ENCODE measurements at places on chromosomes 12 and 14.

DNA sequence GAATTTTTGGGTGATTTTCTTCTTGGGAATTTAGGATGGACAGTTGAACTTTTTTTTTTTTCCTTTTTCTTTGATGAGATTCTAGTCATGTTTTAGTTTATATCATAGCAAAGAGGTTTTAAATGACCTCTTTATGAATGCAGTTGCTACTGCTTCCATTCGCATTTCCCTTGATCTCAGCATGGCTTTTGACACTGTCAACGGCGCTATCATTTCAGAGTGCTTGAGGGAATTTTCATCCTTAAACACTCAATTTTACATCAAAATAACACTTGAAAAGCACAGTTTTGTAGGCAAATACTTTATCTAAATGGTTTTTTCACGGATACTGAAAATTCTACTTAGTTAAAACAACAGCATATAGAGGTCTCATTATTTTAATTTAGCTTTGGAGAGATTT, 195.5 kb downstream of the NPAS3 start:
- no peak for DNase-seq

- DNase-seq: no peak
Observed at GRCh38 chr12:21369141-21369980, 3.3 kb upstream of the IAPP start.

DNA sequence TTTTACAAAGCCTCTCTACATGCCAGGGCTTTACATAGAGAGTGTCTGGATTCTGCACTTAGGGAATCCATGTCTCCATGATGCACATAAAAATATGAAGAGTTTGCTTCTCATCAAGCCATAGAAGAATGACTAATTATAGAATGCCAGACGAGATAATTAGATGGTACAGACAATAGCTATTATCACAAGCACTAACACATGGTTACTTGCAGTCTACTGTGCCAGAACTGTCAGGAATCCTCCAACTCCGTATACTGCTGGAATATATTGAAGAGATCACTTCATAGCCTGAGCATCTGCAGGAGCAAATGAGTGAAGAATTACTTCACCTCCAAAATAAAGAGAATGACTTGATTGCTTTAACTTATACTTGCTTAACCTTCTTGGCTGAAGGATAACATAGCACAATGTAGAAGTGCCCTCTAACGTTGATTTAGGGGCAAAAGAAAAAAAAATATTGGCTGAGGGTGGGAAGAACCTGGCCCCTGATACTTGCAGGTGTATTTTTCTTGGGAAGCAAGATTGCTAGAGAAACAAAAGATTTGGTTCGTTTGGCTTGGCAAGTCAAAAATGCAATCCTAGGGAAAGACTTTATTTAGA, 272.8 kb upstream of the FAR2 start:
- DNase-seq: peak; percentile 54

GRCh38 chr14:43894534-43894933, 612.5 kb downstream of the FSCB start:
- no peak for DNase-seq

GRCh38 chr14:104442631-104443390, 136.8 kb upstream of the C14orf180 start:
- no peak for DNase-seq

DNA sequence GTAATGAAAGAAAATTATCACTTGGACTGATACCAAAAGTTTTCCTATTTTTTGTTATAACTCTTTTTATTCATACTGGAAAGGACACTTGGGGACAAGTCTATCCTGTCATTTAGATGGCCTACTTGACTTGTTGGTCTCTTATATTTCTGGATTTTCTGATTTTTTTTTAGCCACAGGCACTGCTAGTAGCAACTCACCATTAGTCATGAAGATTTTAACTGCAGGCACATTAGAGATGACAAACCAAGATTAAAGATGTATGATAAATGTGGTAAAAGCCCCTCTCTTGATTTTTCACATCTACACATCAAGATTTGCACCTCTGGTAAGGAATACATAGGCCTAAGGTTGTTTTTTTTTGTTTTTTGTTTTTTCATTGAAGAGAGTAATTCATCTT, 217.0 kb downstream of the SLC25A21 start:
- DNase-seq: no peak

GRCh38 chr14:81384900-81385299, 15.2 kb downstream of the STON2 start:
- peak; percentile 59 for DNase-seq

GRCh38 chr14:56487090-56487667, 92.4 kb upstream of the TMEM260 start:
- DNase-seq: peak; percentile 38

- DNase-seq: no peak
Observed at GRCh38 chr12:32483993-32484392, 84.6 kb downstream of the FGD4 start.

DNA sequence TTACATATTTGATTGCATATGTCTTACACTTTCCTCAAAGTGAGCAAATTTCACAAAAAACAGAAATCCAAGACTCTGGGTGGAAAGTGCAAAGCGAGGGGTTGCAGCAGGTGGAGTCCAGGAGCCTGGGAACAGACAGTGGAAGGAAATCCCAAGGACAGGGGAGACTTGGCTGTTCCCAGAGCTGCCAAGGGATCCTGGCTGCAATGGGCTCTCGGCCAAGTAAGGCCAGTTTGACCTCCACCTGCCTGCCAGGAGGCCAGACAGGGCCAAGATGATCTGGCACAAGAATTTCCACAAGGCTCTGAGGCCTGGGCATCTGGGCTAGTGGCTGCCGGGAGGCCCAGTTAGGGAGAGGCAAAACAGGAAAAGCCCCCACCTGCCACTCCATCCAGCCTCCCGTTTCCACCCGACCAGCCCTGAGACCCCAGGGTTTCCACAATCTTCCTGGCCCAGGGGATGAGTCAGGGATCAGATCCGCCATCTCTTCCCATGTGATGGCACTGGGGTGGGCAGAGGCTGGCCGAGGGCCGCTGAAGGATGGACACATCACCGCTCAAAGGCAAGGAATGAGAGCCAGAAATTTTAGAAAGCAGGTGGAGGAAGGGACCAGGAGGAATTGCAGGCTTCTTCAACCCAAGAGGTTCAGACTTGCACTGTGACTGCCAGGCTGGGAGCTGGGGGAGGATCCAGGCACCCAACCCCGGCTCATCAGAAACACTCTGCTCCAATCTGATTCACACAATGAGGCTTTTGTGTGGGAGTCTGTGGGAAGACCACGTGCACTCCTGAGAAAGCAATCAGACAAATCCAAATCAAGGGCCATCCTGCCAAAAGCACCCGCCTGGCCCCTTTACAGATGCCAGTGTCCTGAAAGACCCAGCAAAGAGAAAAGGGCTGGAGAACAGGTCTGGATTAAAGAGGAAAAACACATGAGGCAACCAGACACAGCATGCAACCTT, 16.3 kb downstream of the SCARB1 start:
- DNase-seq: no peak

GRCh38 chr14:23556700-23557440, 799 bp downstream of the THTPA start:
- DNase-seq: no peak

GRCh38 chr14:68703093-68703492, 89.8 kb downstream of the ZFP36L1 start:
- DNase-seq: no peak

- DNase-seq: no peak
Observed at GRCh38 chr14:91477388-91477787, 32.7 kb downstream of the PPP4R3A start.

DNA sequence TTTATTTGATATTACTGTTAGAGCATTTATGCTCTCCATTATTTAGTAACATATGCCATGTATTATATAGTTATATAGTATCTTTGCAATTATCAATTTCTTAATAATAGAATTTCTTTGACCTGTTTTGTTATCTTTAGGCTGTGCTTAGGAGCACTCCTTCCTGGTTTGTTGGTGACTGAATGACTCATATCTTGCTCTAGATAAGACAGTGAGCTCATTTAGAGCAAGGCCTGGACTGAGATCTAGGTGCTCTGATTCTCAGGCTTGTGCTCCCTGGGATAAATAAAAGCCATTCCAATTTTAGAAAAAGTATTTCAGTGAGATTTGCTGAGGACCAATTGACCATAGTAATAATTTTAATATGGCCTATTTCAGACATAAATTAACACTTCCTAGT, 951.2 kb downstream of the FLRT2 start:
- DNase-seq: no peak

- no peak for DNase-seq
Observed at GRCh38 chr14:80567905-80568536, 356.7 kb upstream of the DIO2 start.

- no peak for DNase-seq
Observed at GRCh38 chr12:41944216-41944615, 200.5 kb downstream of the GXYLT1 start.

DNA sequence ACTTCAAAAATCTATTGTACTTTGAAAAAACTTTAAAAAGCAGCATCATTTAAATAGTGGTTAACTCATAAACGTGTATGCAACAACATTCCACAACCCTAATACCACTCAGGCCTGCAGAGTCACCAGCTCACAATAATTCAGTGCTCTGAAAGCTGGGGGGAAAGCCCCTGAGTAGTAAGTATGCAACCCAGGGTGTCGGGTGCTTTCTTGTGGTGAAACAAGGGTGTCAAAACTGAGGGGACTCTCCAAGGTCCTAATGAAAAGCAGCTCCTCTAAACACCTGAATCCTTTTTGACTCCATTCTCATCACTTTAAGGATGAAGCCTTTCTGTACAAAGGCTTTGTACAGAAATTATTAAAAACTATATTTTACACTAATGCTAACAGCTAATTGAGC, 33.7 kb downstream of the FGFR1OP2 start:
- DNase-seq: no peak

DNA sequence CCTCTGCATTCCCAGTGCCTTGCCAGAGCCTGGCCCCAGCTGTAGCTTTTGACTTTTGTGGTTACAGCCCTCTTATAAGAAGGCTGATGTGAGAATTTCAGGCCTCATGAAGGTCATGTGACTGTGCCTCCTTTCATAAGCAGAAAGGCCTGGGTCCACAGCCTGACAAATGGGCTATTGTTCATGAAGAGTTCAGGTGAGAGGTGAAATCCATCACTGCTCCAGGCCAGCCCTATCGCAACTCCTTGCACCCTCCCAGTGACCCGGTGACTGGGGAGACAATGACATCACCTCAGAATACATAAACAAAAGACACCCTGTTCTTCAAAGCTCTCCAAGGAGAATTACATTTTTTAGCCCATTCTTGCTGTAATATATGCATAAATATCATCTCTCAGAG, 321.5 kb downstream of the PCNX1 start:
- DNase-seq: no peak

DNA sequence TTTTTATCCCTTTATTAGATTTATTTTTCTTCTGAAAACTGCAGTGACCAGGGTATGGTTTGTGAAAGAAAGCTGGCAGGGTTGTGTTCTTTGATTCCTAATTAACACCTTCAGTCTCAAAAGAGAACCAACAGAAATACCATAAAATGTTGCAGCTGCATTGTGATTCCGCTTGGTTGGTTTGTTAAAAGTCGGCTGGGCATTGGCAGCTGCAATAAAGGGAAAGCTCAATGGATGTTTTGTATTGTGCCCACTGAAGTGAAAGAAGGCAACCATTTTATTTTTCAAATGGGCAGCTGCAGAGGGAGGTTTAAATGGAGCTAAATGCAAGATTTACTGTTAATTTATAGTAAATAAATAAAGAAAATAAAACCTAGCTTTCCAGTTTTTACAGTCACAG, 16.7 kb downstream of the LGR5 start:
- peak; percentile 91 for DNase-seq

DNA sequence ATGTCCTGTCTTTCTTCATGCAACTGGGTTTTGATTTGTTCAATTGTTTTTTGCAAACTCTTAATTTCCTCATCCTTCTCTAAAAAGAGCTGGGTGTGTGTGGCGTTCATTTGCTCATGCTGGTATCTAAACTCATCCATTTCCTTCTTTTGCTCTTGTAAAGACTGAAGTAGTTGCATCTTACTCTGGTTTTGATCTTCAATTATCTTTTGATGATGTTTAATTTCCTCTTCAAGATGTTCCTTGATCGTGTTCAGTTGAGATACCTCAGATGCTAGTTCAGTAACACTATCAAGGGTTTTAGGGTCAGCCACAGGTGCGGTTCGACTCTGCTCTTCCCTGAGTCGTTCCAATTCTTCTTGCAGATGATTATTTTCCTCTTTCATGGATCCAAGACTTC, 34.8 kb downstream of the TRIP11 start:
- DNase-seq: no peak

DNA sequence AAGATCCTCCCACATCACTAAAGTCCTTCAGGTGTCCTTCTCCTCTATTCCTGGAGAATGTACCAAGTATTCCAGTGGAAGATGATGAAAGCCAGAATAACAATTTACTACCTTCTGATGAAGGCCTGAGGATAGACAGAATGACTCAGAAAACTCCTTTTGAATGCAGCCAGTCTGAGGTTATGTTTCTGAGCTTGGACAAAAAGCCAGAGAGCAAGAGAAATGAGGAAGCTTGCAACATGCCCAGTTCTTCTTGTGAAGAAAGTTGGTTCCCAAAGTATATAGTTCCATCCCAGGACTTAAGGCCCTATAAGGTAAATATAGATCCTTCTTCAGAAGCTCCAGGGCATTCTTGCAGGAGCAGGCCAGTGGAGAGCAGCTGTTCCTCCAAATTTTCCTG, 54.6 kb upstream of the HELB start:
- no peak for DNase-seq

GRCh38 chr12:69998011-69998410, 173.0 kb downstream of the MYRFL start:
- no peak for DNase-seq

DNA sequence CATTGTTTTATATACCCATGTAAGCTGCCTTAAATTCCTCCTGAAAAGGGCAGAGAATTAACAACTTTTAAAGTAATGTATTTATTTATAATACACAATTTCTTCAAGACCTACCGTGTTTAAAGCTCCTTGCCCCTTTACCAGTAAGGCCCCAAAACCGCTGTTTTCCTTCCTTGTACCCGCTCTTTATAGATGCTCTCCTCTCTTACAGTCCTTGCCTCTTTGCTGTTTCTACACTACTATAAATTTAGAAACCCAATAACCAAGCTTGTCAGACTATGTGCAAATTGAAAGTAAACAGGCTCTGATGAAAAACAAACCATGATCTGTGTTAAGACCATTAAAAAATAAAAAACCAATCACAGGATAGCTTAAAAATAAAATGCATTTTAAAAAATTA, 3.9 kb downstream of the MPHOSPH9 start:
- DNase-seq: no peak

GRCh38 chr12:95136598-95136997, 63.2 kb upstream of the NR2C1 start:
- no peak for DNase-seq

- no peak for DNase-seq
Observed at GRCh38 chr14:32602699-32603098, 273.6 kb downstream of the AKAP6 start.

- DNase-seq: no peak
Observed at GRCh38 chr12:1289371-1290155, 298.5 kb downstream of the ERC1 start.

GRCh38 chr12:70177631-70178030, 65.6 kb upstream of the CNOT2 start:
- DNase-seq: no peak

- DNase-seq: no peak
Observed at GRCh38 chr14:75631453-75631831, 29.2 kb downstream of the ERG28 start.

All from NCI-H1105 treated with DMSO at 0.1 percent for 48 hours (cell line).